ENCODE measurements at places on chromosomes 7 and 10.

- no peak for DNase-seq
Observed at GRCh38 chr10:82288461-82288881, 413.5 kb downstream of the NRG3 start.

GRCh38 chr10:125840955-125841354, 17.6 kb downstream of the BCCIP start:
- no peak for DNase-seq

DNA sequence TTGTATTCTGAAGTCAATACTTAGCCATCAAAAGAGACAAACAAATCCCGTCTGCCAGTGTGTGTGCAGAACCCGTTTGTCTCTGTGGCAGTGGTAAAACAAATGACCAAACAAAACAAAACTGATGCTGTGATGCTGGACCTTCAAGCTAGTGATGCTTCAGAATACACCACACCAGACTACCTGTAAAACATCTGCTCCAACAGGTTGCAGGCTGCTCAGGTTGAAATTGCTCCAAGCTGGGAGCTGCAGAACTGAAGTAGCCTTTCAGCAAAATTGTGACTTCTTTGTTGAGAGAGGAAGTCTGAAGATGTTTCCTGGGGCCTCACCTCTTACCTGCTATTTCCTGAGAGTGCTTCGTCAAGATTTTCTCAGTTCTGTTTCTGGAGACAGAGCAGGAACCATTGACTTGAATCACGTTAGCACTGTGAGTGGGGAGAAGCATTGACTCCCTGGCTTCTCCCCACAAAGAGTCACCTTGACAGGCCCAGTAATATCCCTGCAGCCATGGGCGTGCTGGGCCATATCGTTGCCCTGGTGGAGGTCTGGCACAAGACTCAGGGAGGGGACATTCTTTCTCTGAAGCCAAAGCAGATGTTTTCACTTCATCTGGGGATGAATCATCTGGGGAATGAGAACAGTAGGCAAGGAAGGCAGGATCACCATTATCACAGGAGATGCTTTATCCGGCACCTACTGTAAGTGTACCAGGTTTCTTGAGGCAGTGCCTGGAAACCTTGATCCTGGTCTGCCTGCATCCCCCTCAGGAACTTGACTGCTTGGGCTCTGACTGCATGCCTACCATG, 80.2 kb downstream of the RBM20 start:
- no peak for DNase-seq

GRCh38 chr10:70912556-70912955, 24.2 kb upstream of the PCBD1 start:
- no peak for DNase-seq
